ENCODE measurements at places on chromosomes 2 and 18.

DNA sequence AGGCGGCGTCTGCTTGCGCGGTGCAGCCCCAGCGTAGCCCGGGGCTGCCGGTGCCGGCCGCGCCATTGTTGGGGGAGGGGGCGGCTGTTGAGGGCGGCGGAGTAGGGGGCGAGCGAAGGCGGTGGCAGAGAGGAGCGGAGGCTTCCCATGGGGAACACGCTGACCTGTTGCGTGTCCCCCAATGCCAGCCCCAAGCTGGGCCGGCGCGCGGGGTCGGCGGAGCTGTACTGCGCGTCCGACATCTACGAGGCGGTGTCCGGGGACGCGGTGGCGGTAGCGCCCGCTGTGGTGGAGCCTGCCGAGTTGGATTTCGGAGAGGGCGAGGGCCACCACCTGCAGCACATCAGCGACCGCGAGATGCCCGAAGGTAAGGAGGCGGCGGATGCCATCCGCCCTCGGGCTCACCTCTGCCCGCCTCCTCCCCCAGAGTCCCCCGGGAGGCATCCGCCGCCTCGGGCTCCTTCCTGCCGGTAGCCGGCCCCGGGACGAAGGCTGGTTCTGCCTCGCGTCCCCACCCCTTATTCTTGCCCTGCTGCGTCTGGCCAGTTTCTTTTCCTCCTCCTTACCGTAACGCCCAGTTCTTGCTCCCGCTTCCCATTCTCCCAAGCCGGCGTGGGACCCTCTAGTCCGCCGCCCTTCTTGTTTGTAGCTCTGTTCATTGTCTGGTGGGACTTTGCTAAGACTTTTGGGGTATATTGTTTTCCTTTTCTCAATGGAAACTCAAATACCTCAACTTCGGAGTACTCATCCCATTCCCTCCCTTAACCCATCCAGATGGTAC is 500 bp downstream of the CCNYL1 start:
- DNase-seq: peak; percentile 44

DNA sequence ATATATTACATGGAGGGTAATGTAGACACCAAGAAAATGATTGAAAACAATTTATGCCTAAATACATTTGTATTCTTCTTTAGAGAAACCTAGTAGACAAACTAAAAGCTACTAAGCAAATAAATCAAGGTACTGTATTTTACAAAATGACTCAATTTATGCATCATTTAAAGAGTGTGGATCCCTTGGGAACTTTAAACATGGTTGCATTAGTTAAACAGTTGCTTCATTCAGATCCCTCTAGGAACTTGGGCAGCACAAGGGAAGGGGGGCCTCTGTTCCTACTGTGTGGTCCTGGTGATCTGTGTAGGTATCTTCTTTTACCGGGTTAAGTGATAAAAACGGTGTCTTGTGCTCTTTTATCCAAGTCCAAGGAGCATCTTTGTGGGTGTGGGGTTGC is 31.5 kb upstream of the ATP8B1 start:
- no peak for DNase-seq

- DNase-seq: no peak
Measured at GRCh38 chr2:109255654-109256053, 126.6 kb downstream of the SH3RF3 start.

GRCh38 chr2:39379643-39380524 is 57.2 kb downstream of the MAP4K3 start:
- DNase-seq: no peak

DNA sequence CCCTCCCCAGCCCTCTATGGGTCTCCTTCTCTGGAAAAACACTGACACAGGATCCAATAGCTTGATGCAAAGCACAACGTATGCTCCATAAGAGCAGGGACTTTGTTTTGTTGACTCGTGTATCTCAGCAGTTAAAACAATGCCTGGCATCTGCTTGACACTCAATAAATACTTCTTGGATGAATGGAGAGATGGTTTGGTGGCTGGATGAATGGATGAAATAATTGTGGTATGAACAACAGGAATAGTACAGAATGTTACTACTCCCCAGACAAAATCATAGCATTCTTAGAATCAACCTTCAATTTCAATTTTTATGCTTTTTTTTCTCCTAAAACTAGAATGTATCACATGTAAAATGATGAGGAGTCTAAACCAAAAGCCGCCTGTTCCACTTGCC is 57.4 kb downstream of the KCNE4 start:
- no peak for DNase-seq

GRCh38 chr18:77115192-77115953 is 17.2 kb downstream of the MBP start:
- no peak for DNase-seq

DNA sequence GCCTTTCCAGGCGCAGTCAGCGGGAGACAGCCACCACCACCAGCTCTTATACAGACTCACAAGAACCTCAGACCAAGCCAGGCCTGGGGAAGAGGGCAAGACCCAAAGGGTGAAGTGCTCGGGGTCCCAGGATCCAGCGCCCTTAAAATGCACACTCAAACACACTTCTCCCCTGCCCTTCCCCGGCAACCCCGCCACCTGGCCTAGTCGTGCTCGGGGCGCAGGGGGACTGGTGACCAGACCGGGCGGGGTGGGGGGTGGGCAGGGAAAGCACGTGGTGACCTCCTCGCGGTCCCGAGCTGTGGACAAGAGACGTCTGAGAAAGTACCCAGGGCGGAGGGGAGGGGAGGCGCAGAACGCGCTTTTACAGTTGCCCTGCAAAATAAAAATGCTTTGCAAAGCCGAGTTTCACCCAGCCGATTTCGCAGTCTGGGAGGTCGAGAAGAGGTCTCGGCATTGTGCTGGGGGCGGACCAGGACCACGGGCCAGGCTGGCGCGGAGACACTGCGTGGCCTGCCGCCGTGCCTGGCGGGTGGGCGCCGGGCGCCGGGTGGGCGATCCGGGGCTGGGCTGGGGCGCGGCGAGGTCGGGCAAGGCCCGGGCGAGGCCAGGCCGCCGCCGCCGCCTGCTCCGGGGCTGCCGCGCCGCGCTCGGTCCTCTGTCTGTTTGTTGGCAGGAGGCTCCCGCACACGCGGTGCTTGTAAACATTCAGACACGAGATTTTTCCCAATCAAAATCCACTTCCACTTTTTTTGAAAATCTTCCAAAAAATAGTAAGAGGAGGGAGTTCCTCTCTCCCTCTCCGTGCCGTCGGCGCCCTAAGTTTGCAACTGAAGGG is 2.0 kb downstream of the BCL11A start:
- DNase-seq: no peak

- DNase-seq: peak; percentile 88
Measured at GRCh38 chr2:230864605-230865306, at the start of gene ITM2C. Gene ITM2C (plus strand): TSS chr2:230864942. CDS start chr2:230865026, 84 bp downstream.

All from GM12891 (cell line).